CD4-positive, alpha-beta T cell treated with Interleukin-17A for 4 hours (primary cell): ENCODE measurements at places on chromosomes 12 and 14.
A peak's percentile ranks its signal among the peaks of the same experiment; 100 is the strongest.

DNA sequence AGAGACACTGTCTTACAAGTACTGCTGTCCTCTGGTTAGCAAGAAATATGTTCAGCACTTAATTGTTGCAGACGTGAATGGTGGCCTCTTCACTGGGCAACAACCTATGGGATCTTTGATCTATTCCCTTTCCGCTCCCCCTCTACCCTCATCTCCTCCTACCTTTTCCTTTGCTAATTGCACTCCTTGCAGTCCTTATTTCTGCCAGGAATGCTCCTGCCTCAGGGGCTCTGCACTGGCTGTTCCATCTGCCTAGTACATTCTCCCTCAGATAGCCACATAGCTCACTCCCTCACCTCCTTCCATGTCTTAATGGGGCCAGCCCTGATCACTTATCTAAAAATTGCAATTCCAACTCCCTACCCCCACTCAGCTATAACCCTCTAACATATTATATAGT is 4.5 kb upstream of the NFYB start:
- no peak for DNase-seq

DNA sequence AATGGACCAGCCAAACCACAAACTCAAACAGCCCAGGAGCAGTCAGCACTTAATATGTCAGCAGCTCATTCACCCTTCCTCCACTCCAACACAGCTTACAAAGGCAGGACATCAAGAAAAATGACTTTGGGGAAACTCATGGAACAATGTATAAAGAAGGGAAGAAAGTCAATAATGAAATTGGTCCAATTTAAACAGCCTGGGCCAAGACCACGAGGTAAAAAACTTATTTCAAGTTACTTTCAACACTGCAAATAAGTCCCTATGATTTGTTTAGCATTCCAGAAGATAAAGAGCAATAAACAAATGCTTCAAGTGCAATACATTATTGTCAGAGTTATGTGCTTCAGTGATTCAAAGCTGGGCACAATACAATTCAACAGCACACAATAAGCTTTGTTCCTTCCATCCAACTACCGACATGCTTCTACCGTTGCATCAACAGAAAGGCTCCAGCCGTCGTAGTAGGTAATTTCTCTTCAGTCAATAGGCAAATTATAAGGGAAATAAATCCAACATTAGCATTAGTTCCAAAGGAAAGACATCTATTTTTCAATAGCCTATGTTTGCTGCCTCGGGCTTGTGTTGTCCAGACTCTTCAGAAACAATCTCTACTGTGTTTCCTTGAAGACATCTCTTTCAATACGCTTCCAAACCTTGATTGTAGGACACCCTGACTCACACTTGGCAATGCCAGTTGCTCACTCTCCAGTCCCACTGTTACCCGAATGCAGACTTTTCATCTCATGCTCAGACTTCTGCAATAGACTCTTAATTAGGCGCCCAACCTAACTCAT is 225.7 kb downstream of the NUAK1 start:
- DNase-seq, result no peak

GRCh38 chr12:104083769-104084475 is 19.6 kb downstream of the HCFC2 start:
- DNase-seq, result no peak

DNA sequence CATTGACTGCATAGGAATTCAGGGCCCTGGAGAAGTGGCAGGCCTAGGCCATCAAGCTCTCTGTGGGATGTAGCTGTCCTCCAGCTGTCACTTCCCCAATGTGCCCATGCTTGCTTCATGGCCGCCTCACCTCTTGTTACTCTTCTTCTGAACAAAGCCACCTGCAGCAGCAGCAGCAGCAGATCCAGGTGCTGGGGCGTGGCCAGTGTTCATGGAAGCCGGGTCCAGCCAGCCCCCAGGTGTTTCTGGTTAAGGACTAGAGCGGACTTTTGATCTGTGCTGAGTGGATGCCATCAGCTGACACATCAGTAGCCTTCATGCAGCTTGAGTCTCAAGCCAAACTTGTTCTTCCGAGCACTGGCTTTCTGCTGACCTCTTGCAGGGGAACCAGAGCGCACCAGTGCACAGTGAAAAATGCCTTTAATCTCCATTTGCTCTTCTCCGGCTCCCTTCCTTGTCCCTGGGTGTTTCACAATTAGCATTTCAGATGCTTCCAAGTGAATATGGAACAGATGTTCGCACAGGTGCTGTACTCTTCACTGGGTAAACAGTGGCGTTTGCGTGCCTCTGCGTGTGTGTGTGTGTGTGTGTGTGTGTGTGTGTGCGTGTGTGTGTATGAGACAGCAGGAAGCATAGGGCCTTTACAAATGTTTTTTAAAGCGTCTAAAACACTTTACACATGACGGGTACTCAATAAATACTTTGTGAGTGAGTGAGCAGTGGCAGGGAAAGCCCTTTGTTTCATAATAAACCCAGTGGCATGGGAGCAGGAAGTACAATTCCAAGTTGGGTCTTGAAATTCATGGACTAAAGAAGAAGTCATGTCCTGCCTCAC is 20.1 kb downstream of the TPCN1 start:
- DNase-seq, result no peak

GRCh38 chr14:78399316-78399889 is 229.2 kb downstream of the NRXN3 start:
- no peak for DNase-seq

DNA sequence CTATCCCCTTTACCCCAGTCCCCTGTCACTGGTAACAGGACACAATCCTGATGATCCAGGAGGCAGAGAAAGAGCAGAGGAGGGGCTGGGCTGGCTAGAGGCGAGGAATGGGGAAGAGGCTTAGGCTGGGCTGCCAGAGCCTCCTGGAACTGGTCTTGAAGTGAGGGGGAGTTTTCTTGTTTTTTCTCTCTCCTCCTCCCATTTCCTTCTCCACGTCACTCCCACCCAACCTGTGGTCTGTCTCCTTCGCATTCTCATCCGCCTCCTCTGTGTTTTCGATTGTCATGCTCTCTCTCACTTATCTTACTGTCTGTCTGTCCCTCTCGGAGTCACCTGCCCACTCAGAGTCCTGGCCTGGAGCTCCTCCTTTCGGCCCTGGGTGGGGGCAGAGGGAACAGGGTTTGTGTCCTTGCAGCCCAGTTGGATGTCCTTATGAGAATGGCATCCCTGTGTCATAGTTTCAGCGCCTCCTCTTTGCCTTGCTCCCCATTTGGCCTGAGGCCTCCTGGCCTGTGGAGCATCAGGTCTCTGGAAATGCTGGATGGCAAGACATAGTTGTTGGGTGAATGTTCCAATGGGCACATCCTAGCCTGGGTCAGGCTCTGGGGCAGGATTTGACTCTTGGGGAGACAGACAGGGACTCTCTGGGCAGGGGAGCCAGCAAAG is 3.4 kb upstream of the KRT80 start:
- no peak for DNase-seq

GRCh38 chr12:70197345-70197744 is 45.9 kb upstream of the CNOT2 start:
- DNase-seq, result no peak

GRCh38 chr14:55228261-55228660 is 36.9 kb upstream of the DLGAP5 start:
- DNase-seq, result no peak

DNA sequence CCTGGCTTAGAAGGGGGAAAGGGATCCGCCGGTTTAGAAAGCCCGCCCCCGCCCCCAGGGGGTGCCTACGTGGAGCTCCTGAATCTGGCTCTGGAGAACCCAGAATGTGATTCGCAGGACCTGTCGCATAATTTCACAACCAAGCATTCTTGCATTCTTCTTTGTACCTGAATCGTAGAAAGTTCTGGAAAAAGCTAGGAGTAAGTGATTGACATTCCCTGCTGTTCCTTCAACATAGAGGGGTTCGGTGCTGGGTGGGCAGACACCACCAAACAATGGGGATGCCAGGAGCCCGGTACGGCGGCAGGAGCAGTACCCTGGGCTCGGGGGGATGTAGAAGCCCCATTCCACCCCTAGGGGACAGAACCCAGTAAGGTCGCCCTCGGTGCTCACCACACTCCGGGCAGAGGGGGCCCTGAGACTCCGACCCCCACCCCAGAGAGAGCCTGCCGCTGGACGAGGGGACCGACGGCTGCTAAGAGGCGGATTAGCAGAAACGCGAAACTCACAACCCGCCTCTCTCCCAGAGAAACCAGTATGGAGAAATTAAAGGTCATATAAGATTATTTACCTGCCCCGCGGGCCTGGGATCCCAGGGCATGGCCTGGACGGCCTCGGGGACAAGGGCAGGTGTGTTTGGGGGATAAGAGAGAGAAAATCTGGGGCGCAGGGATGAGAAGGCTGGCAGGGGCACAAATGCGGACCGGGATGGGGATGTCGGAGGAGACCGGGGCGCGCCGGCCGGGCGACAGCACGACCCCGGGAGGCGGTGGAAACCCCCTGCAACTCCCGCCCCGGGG is 520 bp downstream of the CSRP2 start:
- peak; percentile 8 for DNase-seq

- DNase-seq, result no peak
These were observed 420.9 kb upstream of the ATP2B1 start for GRCh38 chr12:90129366-90130030.

DNA sequence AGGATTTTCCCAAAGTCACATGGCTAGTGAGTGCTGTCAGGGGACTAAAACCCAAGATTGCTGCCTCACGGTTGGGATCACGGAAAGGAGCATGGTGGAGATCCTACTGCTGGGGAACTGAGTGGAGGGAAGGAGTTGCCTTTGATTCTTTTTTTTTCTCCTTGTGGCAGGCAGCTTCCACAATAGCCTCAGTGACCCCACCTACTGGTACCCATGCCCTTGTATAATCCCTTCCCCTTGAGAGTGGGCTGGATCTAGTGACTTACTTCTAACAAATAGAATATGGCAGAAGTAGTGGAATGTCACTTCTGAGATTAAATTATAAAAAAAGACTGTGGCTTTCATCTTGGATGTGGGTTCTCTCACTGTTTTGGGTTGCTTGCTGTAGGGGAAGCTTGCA is 135.7 kb downstream of the DICER1 start:
- no peak for DNase-seq

- no peak for DNase-seq
These were observed 671.5 kb downstream of the MED13L start for GRCh38 chr12:115606040-115606439.

DNA sequence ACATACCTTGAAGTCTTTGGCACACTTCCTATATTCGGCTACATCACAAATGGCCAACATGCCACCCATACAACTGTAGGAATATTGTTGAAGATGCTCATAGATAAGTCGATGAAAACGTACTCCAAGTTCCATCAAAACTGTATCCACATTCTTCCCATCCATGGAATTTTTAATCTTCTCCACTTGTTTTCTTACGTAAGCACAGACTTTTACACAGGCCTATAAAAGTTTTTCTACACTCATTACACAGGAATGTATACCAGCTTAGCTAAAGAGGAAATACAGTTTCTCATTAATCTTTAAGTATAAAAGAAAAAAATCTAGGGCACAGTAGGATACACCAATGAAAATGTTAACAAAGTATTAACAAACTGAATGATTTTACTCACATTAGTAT is 59.1 kb downstream of the EXOC5 start:
- DNase-seq, result no peak

DNA sequence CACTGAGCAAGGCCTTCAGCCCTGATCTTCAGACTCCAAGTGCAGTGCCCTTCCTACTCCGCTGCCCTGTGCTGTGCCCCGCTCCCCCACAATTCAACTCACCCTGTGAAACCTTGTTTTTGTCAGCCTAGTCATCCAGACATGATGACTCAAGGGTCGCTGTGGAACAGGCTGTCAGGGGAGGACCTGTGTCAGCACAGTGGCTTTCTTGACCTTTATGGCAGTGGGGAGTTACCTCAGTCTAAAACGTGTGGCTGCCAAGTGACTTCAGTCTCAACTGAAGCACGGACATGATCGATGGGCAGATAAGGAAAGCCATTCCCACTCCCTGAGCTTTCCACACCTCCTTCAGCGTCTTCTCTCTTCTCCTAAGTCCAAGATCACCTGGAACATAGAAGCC is 16.3 kb upstream of the FLVCR2 start:
- DNase-seq, result peak; percentile 58

DNA sequence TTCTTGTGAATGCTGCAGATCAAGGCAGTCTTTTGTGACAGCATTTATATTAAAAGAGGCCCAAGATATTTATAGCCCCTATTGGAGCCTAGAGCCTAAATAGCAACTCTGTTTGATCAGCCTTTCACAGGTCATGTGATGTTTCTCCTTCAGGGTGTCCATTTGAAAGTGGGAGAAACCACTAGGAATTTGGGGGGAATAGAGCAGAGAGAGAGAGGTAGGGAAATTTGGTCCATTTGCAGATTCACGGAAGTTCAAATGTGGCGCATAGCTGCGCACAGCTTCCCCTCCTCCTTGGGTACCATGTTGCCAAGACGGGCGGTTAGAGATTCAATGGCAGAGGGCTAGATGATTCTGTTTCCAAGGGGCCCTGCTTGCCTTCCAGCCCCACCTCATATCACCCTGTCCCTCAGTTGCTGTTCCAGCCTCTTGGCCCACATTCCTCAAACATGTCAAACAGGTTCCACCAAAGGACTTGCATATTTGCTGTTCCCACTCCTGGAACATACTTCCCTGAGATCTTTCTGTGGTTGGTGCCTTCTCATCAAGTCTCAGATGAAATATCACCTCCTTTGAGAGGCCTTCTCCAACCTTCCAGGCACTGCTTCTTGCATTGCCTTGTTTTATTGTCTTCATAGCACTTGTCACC is 220.8 kb downstream of the CHST11 start:
- no peak for DNase-seq

DNA sequence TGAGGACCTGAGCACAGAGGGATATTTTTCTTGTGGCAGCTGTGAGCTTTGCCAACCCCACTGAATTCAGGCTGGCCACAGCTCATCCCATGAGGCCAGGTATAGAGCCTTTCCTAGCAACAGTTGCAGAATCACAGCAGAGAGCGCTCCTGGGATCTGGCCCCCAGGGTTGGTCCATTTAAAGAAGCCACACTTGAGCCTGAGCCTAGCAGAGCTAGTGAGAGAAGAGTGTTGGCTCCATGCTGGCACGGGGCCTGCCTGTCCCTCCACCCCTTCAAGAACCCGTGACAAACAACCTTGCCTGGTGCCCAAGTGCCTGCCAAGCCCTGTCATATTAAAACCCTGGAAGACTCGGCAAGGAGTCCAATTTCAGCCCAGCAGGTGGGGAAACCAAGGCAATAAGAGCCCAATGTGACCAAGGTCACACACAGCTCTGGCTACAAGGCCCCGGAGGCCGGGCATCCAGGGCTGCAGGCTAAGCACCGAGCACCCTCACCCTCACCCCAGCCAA is 91.6 kb downstream of the LRRC74A start:
- DNase-seq, result no peak

DNA sequence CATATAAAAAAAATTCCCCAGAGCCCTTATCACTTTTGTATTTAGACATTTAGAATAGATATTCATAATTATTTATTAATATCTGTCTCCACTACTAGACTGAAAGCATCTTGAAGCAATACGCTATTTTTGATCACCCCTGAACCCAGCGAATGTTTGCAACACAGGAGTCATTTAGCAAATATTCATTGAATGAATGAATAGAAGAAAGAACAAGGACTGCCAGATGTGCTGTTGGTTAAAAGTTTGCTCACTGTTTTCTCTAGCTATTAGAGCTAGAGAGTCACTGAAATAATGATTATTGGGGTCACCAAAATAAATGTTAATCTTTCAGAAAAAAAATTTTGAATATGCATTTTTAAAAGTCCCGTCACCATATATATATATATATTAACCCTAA is 174.3 kb downstream of the ACSS3 start:
- no peak for DNase-seq
